ENCODE measurements at places on chromosomes 2 and 18. TPM values are rescaled to one million over a fixed set of nuclear protein-coding genes. Genes with fewer than 3 reads are reported as not detected.

TMEM163 gene
- 26.1 TPM for total RNA-seq

ITGA6 gene
- total RNA-seq: 46.5 TPM

CNRIP1 gene
- 11.4 TPM for total RNA-seq

KLHL30 gene
- total RNA-seq: not detected

REG3G gene
- not detected for total RNA-seq

- no peak overlapping the region for H3K27ac ChIP-seq
- no peak overlapping the region for H3K4me3 ChIP-seq
- H3K27me3 ChIP-seq: no peaks in the 10 kb centered on the region
- no peaks in the 10 kb centered on the region for H3K36me3 ChIP-seq
- no peak for DNase-seq
Measured at GRCh38 chr2:56687169-56687568, 503.4 kb downstream of the CCDC85A start.

DNA sequence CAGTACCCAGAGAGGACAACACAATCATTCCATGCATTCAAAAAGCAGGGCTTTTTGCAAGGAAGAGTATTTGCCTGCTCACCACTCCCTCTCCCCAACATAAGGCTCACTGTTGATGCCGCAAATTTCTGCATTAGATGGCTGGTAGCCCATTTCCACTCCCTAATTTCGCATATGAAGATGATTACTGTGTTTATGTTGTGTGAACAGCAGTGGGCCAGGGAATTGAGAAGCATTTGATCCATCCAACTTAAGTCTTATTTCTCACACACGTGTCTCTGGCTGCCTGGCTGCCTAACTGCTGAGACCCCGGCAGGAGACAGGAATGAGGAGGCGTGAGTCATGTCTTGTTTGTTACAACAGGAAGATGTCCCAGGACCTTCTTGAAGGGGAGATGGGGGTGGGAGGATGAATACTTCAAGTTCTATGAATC, 294.1 kb downstream of the ALK start:
- H3K27ac ChIP-seq: no peak overlapping the region
- no peak for DNase-seq
- no peaks in the 10 kb centered on the region for H3K27me3 ChIP-seq
- no peak overlapping the region for H3K4me3 ChIP-seq

GRCh38 chr2:119230219-119231185, 6.9 kb downstream of the STEAP3 start:
- H3K27me3 ChIP-seq: no peaks in the 10 kb centered on the region
- DNase-seq: no peak
- H3K4me1 ChIP-seq: peaks cover 6% of the 10 kb centered on the region
- H3K36me3 ChIP-seq: no peaks in the 10 kb centered on the region

GRCh38 chr2:20050104-20050645, 1.3 kb downstream of the LAPTM4A start:
- H3K27me3 ChIP-seq: no peaks in the 10 kb centered on the region
- H3K36me3 ChIP-seq: no peaks in the 10 kb centered on the region
- H3K4me3 ChIP-seq: peak overlapping the region; percentile 73
- H3K27ac ChIP-seq: peak overlapping the region; percentile 98
- peaks cover 48% of the 10 kb centered on the region for H3K4me1 ChIP-seq

DNA sequence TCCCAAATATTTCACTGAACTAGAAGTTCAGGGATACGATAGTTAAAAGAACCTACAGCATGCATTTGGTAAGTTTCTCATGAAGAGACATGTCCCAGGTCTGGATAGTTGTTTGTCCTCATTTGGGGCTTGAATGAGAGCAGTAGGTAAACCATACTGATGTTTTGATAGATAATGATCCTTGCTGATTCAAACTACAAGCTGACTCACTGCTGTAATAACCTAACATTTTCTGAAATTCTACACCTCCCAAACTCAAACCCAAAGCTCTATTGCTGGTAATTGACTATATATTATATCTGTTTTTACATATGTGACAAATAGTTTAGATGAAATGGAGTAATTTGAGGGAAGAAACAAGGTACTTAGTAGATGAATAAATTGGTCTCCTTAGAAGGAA, 154.1 kb upstream of the BOD1L2 start:
- H3K4me3 ChIP-seq: no peak overlapping the region
- H3K27me3 ChIP-seq: no peaks in the 10 kb centered on the region
- no peak overlapping the region for H3K27ac ChIP-seq
- no peak for DNase-seq
- no peaks in the 10 kb centered on the region for H3K4me1 ChIP-seq
- no peaks in the 10 kb centered on the region for H3K36me3 ChIP-seq

- no peaks in the 10 kb centered on the region for H3K36me3 ChIP-seq
- no peak for DNase-seq
- H3K4me1 ChIP-seq: peaks cover 12% of the 10 kb centered on the region
- no peak overlapping the region for H3K4me3 ChIP-seq
- H3K27ac ChIP-seq: no peak overlapping the region
Measured at GRCh38 chr18:78647018-78647417, 332.6 kb upstream of the SALL3 start.

- no peak for DNase-seq
- no peaks in the 10 kb centered on the region for H3K4me1 ChIP-seq
- H3K27ac ChIP-seq: no peak overlapping the region
- H3K4me3 ChIP-seq: no peak overlapping the region
- no peaks in the 10 kb centered on the region for H3K36me3 ChIP-seq
Measured at GRCh38 chr2:129901754-129902415, 77.6 kb upstream of the RAB6C start.

DNA sequence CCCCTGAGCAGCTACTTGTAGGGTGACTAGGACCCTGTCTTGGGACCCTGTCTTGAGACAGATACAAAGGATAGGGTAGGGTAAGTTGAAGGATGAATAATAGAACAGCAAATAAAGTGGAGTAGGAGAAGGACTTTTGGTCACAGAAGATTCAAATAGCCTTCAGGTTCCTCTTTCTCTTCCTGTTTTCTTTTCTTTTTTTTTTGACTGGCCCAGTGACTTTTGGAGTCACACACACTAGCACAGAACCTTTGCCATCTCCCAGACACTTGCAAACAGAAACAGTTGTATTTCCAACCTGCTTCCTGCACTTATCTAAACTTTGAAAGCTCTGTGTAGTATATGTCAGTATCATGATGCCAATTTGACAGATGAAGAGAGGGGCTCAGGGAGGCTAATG, 108.2 kb downstream of the TDRD15 start:
- H3K27ac ChIP-seq: no peak overlapping the region
- H3K4me1 ChIP-seq: no peaks in the 10 kb centered on the region
- H3K4me3 ChIP-seq: no peak overlapping the region
- H3K27me3 ChIP-seq: no peaks in the 10 kb centered on the region
- H3K36me3 ChIP-seq: no peaks in the 10 kb centered on the region
- no peak for DNase-seq

DNA sequence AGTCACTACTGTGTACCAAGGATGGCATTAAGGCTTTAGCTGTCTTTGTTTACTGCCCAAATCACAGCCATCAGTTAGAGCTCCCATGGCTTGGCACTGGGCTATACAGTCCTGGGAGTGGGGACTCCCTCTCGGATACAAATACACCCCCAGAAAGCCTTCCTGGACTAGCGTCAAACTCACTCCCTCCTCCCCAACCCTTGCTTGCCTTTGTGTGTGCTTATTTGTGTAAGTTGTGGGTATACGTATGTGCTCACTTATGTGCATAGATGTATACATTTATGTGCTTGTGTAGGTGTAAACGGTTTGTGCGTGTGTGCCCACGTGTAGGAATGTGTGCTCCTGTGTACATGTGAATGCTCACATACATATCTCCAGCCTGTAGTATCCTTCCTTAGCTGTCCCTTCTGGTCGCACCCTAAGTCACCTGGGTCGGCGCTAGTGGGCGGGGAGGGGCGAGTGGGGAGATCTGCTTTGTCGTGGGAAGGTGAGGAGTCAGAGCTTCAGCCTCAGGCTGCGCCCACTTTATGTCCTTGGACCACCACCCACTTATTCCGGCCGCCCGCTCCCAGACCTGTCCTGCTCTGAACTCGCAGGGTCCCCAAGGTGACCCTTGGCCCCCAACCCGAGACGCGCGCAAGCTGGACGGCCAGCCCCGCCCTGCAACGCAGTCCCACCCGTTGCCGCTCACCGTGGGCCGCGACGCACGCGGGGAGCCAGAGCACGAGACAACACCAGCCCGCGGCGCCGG, 461 bp downstream of the PRADC1 start:
- peak overlapping the region; percentile 95 for H3K4me3 ChIP-seq
- H3K4me1 ChIP-seq: peaks cover 35% of the 10 kb centered on the region
- peaks cover 21% of the 10 kb centered on the region for H3K36me3 ChIP-seq
- H3K27ac ChIP-seq: peak overlapping the region; percentile 96
- no peaks in the 10 kb centered on the region for H3K27me3 ChIP-seq

- H3K4me3 ChIP-seq: no peak overlapping the region
- DNase-seq: no peak
- H3K27ac ChIP-seq: no peak overlapping the region
- no peaks in the 10 kb centered on the region for H3K36me3 ChIP-seq
- H3K27me3 ChIP-seq: no peaks in the 10 kb centered on the region
Measured at GRCh38 chr2:228768818-228769217, 502.3 kb downstream of the PID1 start.

GRCh38 chr18:13580991-13581390, 145.4 kb downstream of the FAM210A start:
- no peaks in the 10 kb centered on the region for H3K27me3 ChIP-seq
- no peak overlapping the region for H3K4me3 ChIP-seq
- no peaks in the 10 kb centered on the region for H3K36me3 ChIP-seq
- no peak overlapping the region for H3K27ac ChIP-seq
- H3K4me1 ChIP-seq: peaks cover 5% of the 10 kb centered on the region

DNA sequence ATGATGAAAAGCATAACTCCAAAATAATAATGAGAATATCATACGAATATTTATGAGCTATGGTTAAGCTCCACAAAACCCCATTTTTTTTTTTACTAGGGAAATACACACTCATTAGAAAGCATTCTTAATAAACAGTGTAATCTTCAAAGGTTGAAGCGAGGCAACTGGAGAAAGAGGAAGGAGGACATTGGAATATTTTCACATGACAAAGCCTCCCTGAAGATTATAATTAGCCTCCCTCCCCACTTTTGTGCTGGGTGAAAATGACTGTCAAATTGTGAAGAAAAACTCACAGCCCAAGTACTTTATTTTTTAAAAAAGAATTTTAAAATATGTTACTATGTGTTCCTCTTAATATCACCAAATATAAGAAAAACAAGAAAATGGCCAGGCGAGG, 64.1 kb upstream of the NFU1 start:
- DNase-seq: no peak
- H3K4me3 ChIP-seq: no peak overlapping the region
- peaks cover 50% of the 10 kb centered on the region for H3K36me3 ChIP-seq
- H3K4me1 ChIP-seq: peaks cover 4% of the 10 kb centered on the region
- no peaks in the 10 kb centered on the region for H3K27me3 ChIP-seq
- H3K27ac ChIP-seq: no peak overlapping the region

- no peaks in the 10 kb centered on the region for H3K4me1 ChIP-seq
- H3K27ac ChIP-seq: no peak overlapping the region
- DNase-seq: no peak
- H3K4me3 ChIP-seq: no peak overlapping the region
Measured at GRCh38 chr2:183264890-183265535, 140.8 kb downstream of the NUP35 start.

DNA sequence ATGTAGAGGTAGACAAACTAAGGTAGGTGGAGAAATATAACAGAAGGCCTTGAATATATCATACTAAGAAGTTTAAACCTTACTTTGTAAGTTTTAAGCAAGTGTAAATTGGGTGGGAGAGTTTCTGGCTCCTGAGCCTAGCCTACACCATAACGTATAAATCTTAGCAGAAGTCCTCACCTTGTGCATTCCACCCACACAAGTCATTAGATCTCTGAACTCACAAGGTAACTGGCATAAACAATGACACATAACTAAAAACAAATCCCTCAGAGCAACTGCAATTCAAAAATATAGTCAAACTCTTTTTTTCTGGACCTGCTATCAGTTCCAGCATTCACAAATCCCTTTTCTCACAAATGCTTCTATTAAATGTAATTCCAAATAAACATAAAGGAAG, 9.4 kb downstream of the REV1 start:
- H3K27ac ChIP-seq: no peak overlapping the region
- no peaks in the 10 kb centered on the region for H3K27me3 ChIP-seq
- H3K4me3 ChIP-seq: no peak overlapping the region
- peaks cover 27% of the 10 kb centered on the region for H3K4me1 ChIP-seq

- H3K36me3 ChIP-seq: no peaks in the 10 kb centered on the region
- H3K4me3 ChIP-seq: no peak overlapping the region
- H3K27ac ChIP-seq: no peak overlapping the region
- no peaks in the 10 kb centered on the region for H3K4me1 ChIP-seq
Measured at GRCh38 chr2:100262555-100263320, 59.6 kb downstream of the LONRF2 start.

GRCh38 chr2:44940732-44941464, 604 bp upstream of the SIX3 start:
- H3K36me3 ChIP-seq: no peaks in the 10 kb centered on the region
- H3K27ac ChIP-seq: no peak overlapping the region
- peaks cover 51% of the 10 kb centered on the region for H3K4me1 ChIP-seq
- H3K4me3 ChIP-seq: peak overlapping the region; percentile 43
- H3K27me3 ChIP-seq: peaks cover 82% of the 10 kb centered on the region

DNA sequence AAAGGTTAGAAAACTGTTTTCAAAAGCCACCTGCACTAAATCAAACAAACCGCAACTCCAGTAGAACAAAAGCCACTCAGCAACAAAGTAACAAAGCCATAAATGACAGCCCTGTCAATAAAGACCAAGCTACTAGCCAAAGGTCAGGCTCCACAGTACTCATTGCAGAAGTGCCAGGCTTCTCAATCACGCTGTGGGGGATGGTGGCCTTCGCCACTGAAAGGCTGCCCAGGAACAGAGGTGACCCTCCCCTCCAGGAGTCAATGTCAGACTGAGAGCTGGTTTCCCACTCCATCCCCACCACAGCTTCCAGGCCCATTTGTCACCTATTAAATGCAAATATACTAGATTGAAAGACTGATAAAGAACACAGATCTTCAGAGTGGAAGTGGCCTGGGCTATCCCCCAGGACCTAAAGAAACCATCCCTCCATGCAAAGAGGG, 5.9 kb downstream of the ATP8B1 start:
- no peak overlapping the region for H3K27ac ChIP-seq
- H3K4me3 ChIP-seq: no peak overlapping the region
- no peak for DNase-seq
- no peaks in the 10 kb centered on the region for H3K27me3 ChIP-seq
